Stimulated activated memory B cell treated with anti-CD40 and anti-IgM and Interleukin-4, amounts not matched to agents 10 μg/mL and 1 μg/mL and 100 μg/mL, for 72 hours (primary cell): ENCODE measurements at places on chromosomes 2 and 18.

GRCh38 chr2:188295067-188295685 lies 3.5 kb downstream of the GULP1 start:
- ATAC-seq: no peak

GRCh38 chr2:54903736-54904554 lies 146.3 kb downstream of the RTN4 start:
- no peak for ATAC-seq

DNA sequence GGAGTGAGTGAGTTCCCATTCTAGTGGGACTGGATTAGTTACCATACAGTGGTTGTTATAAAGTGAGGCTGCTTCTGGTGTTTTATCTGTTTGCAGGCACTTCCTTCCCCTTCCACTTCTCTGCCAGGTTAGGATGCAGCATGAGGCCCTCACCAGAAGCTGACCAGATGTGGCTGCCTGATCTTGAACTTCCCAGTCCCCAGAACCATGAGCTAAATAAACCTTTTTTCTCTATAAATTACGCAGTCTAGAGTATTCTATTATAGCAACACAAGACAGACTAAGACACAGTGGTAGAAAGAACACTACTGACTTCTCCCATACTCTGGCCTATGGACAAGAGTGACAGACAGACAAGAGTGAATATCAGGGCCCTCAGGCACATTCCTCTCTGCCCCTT lies 14.1 kb downstream of the LCT start:
- ATAC-seq: no peak

GRCh38 chr2:230893841-230894781 lies 29.4 kb downstream of the ITM2C start:
- peak; percentile 80 for ATAC-seq

DNA sequence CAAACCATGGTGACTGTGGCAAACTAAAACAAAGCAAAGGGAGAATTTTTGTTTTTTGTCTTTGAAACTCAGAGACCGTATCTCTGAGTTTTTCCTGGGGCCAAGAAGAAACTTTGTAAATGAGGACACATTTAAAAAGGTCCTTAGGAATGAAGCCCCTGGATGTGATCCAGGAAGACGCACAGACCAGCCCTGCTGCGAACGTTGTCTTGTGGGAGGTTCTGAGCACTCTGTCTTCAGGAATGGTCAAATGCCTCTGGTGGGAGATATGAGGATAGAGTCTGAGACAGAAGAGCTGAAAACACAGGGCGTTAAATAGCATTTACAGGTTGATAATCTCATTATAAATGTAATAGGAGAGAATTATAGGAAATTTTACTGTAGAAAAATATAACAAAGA lies 893.5 kb upstream of the KLHL29 start:
- no peak for ATAC-seq

DNA sequence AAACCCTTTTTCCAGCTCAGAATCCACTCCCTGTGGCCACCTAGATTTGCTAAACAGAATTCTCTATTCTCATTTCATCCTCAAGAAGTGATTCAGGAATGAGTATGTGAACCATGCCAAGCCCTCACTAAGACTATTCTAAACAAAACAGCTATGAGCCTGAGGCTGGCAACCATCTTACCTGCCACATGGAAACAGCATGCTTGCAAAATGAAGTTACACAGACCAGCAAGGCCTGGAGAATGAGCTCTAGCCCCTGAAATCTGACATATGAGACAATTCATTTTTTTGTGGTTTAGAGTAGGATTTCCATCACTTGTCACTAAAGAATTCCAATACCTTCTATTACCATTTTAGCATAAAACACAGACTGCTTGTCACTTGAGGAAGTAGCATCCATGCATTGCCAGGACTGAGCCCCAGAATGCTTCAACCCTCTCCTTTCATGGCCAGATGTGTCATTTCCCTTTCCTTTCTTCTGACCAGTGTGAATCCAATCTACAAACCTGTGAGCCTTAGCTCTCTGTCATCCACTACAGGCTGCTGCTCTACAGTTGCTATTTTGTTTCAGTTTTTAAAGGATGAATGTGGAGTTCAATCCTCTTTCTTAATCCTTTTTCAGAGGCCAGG lies 744.3 kb upstream of the ACVR2A start:
- no peak for ATAC-seq

GRCh38 chr2:233584210-233584609 lies 17.6 kb upstream of the USP40 start:
- ATAC-seq: no peak

DNA sequence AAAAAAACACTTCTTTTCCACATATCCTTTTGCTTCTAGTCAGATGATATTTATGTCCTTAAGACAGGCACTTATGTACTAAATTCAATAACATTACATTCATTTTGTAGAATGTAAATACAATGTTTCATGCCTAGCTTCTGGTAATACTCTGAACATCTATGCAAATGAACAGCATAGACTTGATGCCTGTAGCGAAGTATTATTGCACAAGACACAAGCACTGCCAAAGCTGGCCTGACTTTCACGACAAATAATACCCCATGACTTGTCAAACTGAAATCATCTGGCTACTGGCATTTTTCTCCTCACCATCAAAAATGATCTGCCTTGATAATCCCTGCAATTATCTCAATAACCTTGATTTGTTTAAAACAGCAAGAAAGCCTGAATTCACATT lies 101.3 kb downstream of the L3MBTL4 start:
- ATAC-seq: no peak

- ATAC-seq: no peak
Measured at GRCh38 chr2:158131483-158131912, 29.8 kb downstream of the UPP2 start.

DNA sequence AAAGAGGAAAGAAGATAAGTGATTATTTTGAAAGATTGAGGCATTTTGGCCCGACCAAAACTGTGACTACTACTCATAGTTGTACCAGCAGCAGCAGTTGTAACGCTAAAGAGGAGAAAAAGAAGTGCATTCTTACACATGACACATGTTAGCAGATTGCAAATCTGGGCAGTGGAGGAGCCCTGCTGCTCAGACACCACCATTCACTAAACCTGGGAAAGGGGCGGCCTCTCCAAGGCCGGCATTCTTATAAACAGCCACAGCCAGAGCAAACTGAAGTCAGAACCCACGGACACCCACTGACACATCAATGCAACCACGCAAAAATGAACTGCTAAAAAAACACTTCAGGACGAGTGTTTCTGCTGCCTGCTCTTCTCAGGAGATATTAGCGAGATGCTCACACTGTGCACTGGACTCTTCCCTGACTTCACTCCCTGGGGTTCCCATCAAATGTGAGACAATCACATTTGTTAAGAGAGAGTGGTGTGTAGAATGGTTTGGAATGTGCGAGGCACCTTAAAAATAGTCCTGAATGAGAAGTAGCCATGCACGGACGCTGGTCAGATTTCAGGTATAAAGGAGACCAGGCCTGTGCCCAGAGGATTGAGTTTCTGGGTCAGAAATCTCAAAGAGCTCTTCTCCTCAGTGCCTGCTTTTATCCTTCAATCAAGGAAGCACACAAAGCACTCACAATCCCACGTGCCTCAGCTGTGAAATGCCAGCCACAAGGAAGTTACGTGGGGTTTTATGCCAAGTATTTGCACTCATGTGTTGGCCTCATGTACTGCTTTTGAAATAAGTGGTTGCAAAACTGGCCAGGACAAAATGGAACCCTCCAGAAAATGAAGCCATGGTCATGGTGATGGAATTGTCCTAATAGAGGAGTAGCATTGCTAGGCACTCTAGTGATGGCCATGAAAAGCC lies 83.4 kb downstream of the MTCL1 start:
- ATAC-seq: no peak

DNA sequence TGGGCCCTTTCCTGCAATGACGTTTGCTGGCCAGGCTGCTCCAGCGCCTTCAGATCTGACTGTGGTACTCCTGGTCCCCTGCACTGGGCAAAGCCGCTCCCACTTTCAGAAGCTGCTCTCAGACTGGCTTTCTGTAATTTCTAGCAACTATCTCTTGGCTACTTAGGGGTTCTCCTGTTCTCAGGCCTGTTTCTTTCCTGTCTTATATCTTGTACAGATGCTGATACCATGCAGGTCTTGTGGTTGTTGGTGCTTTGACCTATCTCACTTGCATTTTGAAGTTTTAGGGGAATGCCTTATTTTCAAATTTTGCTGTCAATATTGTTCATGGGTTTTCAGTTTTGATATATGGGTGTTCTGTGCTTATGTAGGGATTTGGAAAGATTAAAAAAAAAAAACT lies 145.8 kb downstream of the CLIP4 start:
- ATAC-seq: no peak

DNA sequence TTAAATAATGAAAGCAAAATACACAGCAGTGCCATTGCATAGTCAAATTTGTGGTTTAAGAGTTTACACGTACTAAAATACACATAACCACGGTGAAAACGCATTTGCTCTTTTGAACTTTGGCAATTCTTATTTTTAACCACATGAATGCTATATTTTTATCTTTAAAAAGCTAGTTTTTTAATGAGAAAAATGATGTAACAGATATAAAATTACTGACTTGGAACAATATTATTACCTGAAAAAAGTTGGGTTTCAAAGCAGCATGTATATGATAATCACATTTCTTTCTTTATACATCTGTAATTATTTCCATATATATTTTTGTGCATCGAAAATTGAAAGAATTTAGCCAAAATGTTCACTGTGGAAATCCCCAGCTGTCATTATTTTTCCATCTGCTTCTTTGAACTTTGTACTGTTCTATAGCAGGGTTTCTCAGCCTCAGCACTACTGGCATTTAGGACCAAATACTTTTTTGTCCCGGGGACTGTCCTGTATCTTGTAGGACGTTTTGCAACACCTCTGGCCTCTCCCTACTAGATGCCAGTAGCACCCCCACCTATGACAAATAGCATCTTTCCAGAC lies 75.9 kb upstream of the CAB39 start:
- peak; percentile 50 for ATAC-seq

- ATAC-seq: peak; percentile 92
Measured at GRCh38 chr2:64819774-64820688, 166.3 kb upstream of the SERTAD2 start.

DNA sequence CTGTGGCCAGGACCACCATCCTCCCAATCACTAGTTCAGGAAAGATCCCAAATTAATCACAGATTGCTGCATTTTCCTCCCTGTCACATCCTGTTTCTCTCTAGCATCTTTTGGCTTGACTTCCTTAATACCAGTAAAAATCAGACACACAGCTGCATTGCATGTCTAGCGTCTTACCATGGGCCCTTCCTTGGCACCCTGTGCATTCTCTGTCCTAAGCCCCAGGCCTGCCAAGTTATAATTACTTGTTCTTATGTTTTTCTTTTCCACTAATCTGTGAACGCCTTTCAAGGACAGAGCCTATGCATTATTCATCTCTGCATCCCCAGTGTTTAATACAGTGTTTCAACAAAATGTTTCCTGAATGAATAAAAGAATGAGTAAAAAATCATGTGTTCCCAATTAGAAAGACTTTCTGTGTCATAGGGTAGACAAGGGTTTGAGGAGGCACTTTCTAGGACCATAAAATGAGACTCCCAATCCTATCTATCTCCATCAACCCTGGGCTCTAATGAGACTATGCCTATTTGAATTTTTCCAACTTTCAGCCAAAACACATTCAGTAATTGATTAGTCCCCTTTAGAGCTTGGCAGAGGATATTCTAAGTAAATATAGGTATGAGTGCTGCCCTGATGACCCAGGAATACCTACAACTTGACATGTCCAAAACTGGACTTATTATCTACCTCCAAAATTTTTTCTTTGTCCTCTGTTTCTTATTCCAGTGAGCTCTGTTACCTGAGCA lies 10.3 kb upstream of the NT5C1B start:
- ATAC-seq: peak; percentile 16

- no peak for ATAC-seq
Measured at GRCh38 chr2:142796161-142796560, 81.3 kb upstream of the KYNU start.

DNA sequence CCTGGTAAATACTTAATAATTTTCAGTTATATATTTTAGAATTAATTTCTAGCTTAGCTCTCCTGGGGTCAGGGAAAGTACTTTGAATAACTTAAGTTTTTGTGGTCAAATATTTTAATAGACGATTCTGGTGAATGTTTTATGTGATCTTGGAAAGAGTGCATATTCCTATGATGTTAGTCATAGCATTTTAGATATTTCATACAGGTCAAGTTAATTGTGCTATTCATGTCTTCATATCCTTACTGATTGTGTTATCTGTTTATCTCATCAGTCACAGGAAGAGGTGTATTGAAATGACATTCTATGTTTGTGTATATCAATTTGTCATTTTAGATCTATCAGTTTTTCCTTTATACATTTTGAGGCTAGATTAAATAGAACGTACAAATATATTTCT lies 576.2 kb downstream of the CPS1 start:
- no peak for ATAC-seq
